Thymus (tissue), 14 donors: ENCODE measurements at places on chromosomes 11 and 22. TPM values are rescaled to one million over a fixed set of nuclear protein-coding genes. Genes with fewer than 3 reads are reported as not detected.

Gene APOA5
- total RNA-seq: 0.05 TPM

Gene GRIK4
- total RNA-seq: 0.19 TPM

Gene XKR3
- 0.05 TPM for total RNA-seq

- no peak for DNase-seq
Observed at GRCh38 chr11:121117788-121118187, 16.7 kb downstream of the TECTA start.

DNA sequence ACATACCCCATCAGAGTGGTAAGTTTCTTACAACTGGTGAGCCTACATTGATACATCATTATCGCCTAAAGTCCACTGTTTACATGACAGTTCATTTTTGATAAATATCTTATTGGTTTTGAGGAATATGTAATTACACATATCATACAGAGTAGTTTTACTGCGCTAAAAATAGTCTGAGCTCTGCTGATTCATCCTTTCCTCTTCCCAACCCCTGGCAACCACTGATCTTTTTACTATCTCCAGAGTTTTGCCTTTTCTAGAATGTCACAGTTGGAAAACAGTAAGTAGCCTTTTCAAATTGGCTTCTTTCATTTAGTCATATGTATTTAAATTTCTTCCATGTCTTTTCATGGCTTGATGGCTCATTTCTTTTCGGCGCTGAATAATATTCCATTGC lies 112.8 kb downstream of the LARGE1 start:
- DNase-seq: no peak

GRCh38 chr11:41954034-41954433 lies 494.6 kb upstream of the LRRC4C start:
- no peak for DNase-seq

DNA sequence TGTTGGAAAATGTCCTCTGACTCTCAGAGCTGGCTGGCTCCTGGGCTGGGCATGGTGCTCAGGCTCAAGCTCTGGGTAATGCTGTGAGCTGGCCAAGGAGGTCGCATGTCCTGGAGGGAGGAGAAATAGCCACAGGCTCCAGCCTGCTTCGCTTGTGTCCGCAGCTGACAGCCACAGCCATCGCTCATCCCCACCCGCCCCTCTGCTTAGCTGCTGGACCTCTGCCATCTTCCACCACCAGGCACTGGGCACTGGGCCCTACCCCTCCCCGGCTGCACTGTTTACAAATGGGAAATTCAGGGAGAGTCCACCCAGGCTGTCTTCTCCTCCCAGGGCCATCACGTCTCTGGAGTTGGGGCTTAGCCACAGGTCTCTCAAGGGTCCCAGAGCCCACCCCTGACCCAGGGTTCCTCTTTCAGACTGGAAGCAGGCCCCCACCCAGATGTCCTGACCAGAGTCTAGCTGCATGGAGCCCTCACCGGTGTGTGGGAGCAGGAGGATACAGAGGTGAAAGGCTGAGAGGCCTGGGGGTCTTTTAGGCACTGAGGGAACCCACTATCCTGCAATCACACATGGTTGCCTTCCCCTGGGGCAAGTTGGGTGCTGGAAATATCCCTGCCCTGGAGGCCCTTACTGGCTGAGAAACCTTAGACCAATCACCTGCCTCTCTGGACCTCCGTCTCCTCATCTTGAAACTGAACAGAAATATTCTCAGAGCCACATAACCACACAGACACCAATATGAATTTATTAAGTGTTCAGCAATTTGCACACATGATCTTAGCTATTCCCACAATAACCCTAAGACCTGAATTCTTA lies 62.7 kb downstream of the CD82 start:
- DNase-seq: no peak
